NCI-H1436 treated with DMSO at 0.1 percent for 48 hours (cell line): ENCODE measurements at places on chromosomes 7 and 10.

GRCh38 chr10:125006921-125007426, 65.1 kb downstream of the ZRANB1 start:
- DNase-seq, result no peak

DNA sequence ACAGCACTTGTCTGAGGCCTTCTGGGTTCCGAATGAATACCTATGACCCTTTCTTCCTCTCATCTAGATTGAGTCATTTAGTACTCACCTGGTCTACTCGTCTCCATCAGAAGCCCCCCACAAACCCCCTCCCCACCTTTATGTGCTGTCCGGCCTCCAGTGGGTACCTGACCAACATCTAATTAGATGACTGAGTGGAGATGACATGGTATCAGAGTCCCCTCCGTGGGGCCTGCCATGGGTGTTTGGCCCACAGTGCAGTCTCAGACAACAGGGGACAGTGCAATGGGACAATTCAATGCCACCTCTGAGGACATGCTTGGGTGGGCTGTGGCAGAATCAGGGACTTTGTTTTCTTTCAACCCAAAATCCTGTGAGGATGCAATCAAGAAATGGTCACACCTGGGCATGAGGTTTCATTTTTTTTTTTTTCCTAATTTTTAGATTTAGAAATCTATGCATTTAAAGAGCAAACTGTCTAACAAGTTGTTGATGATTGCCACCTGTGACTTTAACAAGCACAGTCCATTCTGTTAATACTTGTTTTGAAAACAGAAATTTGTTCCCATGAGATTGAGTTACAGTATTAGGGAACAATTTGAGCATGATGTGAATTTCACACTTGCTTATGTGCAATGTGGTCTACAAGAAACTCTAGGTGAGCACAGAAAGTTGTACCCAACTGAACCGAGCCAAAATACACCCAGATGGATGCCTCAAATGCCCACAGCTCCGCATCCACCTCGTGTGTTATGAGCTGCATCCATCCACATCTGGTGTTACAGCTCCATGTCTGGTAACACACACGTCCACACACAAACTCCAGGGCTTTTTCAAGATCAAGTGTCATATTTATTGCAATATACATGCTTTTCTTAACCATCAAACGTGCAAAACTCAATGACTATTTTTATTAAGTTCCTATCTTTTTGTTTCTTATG, 27.5 kb downstream of the GPRIN2 start:
- no peak for DNase-seq

GRCh38 chr10:974785-975074, 13.5 kb upstream of the GTPBP4 start:
- no peak for DNase-seq

DNA sequence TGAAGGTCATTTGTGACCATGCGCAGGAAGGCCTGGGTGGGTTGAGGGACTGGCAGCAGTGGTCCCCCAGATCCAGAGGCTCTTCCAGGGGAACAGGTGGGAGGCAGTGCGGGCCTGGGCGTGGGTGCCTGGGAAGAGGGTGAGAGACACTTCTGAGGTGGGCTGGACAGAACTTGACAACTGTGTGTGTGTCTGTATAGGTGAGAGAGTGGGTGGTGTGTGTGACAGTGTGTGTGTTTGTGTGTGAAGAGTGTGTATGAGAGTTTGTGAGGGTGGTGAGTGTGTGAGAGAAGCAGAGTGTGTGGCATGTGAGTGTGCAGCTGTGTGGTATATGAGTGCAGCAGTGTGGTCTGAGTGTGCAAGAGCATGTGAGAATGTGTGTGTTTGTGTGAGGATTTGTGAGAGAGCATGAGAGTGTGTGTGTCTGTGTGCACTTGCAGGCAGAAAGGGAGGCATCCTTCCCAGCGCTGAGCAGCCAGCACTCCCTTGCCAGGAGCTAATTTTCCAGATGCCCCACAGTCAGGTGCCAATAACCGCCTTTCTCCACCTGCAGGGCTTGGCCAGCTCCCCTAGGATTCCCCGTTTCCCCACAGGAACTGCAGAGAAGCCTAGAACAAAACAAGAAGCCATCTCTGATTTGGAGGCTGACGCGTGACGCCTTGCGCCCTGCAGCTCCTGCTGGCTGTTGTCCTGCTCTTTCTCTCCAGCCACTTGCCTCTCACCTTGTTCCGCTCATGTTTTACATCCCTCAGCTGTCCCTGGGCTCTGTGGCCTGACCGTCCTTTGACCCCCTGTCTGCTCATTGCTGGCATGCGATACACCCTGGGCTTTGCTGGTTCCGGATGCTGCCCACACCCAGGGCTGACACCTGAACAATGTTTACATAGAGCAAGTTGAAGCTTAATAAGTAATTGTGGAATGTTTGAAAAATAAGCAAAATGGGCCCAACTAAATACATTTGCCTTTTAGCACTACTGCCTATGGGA, 88.0 kb downstream of the TMEM178B start:
- no peak for DNase-seq

- no peak for DNase-seq
These were observed 8.7 kb downstream of the TTYH3 start for GRCh38 chr7:2640482-2640830.

- no peak for DNase-seq
These were observed 15.6 kb upstream of the KMT2C start for GRCh38 chr7:152451356-152451755.

DNA sequence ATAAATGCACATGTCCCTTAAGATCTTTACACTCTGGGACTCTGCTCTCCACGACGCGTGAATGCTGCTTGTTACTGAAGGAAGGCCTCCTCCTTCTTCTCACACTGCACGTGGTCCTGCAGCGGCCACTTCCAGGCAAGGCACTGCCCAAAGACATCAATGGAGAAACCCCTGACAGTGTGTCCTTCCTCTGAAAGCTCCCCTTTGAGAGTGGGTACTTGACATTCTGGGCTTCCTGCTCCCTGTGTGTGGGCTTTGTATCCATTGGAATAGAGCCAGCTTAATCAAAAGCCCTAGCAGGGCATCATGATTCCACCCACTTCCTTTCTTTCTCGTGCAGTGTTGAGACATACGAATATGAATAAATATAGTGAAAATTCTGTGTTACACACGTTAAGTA, 69.7 kb upstream of the STK17A start:
- DNase-seq, result no peak

GRCh38 chr10:569961-570627, 119.4 kb downstream of the DIP2C start:
- no peak for DNase-seq

DNA sequence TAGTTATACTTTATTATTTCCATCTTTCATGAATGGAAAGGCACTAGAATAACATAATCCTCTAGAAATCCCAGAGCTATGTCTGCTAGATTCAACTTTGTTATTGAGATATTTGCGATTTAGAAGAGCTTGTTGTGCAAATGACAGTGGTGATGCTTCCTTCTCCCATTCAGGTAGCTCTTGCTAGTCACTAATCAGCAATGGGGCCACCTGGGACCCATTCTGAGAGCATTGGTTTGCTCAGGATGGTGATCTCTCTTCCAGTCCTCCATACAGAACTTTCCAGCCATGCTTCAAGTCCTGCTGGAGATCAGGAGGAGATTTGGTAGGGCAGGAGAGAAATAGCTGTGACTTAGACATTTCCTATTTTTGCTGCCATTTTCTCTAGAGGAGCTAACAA, 65.8 kb upstream of the WNT16 start:
- no peak for DNase-seq

- DNase-seq, result no peak
These were observed 250.7 kb upstream of the BMPER start for GRCh38 chr7:33654676-33655075.

- DNase-seq, result no peak
These were observed 64.4 kb downstream of the PROSER2 start for GRCh38 chr10:11887381-11888227.

DNA sequence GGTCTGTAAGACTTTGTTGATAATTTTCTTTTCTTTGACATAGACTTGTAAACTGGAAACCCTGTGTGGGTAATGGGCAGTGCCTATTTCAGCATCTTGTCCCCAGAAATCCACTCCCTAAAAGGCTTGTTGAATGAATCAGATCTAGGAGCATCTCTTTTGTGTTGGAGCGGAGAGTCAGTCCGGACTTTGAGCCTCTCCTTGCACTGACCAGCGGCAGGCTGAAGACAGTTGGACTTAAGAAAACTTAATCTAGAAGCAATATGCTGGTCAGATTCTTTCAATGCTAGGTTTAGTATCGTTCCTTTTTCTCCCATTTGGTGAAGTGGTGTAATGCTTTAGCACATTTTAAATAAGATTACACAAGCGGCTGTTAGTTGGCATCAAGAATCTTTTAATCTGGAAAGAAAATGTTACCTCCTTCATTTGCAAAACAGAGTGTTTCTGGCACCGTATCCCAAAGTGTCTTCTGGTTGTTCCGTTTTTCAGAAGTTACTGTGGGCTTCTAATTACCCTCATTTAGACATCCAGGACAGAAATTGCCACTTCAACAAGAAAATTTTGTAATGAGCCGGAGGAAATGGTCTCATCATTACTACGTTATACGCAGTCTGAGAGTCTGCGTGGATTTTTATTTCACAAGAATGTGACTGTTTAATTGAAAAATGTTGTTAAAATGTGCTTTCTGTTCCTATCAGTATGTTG, 74.7 kb downstream of the CUX1 start:
- no peak for DNase-seq

- DNase-seq, result no peak
These were observed 210.3 kb downstream of the GPAM start for GRCh38 chr10:111973306-111973705.

GRCh38 chr10:60955957-60956425, 12.0 kb upstream of the RHOBTB1 start:
- DNase-seq, result no peak

- DNase-seq, result no peak
These were observed 272.8 kb upstream of the TCERG1L start for GRCh38 chr10:131584287-131584686.

DNA sequence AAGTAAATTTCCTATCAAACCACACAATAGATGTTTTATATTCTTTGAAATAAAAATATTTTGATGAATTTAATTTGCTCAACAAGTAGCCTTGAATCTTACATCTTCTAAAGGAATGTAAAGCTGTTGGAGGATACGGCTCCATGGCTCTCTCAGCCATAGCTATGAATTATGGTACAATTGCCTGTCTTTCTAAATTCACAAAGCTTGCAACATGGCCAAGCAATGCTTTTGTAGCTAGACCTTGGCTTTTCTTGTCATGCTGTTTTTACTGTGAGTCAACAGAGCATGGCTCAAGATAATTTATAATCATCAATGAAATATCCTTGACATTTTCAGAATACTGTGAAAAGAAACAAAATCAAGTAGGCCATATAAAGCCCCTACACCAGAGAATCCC, 286.7 kb downstream of the CACNA2D1 start:
- no peak for DNase-seq

GRCh38 chr10:58384544-58384998, 639 bp upstream of the TFAM start:
- DNase-seq, result no peak

DNA sequence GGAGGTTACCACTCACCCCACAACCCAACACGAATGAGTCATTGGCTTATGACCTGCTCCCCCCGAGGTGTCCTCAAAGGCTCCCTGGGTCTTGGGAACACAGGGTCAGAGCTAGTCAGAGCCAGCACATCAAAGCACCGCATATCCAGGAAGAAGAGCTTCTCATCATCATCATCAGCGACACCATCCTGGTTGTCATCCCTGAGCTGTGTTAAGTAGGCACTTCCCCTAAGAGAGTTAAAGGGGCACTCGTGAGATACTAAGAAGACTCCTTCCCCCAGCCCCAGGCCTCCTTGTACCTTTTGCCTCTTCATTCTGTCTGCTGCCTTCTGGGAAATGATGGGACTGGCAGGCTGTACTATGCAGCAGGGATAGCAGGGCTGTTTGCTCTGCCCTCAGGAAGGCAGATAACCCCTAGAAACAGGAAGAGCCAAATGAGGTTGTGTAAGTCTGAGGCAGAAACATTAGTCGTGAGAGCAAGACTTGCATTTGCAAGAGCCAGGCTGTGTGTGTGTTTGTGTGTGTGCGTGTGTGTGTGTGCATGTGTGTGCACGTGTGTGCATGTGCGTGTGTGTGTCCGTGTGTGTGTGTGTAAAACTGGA, 11.1 kb upstream of the CPA1 start:
- no peak for DNase-seq

DNA sequence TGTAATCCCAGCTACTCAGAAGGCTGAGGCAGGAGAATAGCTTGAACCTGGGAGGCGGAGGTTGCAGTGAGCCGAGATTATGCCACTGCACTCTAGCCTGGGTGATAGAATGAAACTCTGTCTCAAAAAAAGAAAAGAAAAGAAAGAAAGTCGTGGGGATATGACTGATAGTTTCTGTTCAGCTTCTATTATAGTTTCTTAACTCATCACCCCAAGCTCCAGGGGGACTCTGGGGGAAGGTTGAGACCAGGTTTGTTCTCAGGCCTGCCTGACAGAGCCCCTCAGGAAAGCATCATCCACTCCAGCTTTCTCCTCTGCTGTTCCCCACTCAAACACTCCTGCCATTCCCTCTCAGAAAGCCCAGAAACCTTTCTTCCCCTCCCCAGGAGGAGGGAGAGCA, 542.4 kb upstream of the GALNT17 start:
- no peak for DNase-seq

GRCh38 chr10:9621216-9621615, 1396.5 kb upstream of the CELF2 start:
- DNase-seq, result no peak

DNA sequence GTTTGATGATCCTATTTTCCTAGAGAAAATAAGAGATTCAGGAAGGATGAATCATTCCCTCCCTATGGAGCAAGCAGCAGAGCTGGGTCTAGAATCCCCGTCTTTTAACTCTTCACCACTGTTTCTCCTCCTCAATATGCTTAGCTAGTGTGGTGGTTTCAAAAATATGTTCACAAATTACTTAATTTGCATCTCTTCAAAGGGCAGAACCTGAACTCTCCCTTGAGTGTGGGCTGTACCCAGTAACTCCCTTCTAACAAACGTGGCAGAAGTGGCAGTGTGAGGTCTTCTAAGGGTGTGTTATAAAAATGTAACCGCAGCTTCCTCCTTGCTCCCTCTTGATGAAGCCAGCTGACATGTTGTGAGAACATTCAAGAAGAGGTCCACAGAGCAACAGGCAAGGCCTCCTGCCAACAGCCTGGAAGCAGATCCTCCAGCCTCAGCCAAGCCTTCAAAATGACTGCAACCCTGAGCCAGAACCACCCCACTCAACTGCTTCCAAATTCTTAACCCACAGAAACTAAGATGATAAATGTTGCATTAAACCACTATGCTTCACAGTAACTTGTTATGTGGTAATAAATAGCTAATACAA, 36.6 kb downstream of the SRPK2 start:
- no peak for DNase-seq

DNA sequence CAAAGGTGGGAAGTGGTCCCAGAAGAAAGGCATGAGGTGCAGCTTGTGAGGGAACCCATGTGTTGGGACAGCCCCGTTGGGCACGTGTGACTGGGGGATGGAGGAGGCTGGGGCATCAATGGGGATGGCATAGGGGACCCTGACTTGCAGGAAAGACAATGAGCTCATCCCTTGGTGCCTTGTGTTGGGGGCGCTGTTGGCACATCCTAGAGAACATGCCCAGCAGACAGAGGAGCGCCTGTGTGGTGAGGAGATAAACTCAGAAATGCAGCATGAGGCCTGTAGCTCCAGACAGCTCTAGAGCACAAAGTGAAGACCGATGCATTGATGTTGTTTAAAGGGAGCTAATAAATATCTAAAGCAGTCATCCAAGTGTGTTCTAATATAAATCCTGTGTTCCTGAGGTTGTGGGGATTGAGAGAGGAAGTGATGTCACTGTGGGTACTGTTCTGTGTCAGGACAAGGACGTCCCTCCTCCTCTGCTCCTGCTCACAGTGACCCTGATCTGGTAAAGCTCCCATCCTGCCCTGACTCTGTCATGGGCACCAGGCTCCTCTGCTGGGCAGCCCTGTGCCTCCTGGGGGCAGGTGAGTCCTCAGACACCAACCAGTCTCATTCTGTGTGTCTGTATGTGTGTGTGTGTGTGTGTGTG, 126.1 kb upstream of the PRSS58 start:
- no peak for DNase-seq

GRCh38 chr10:114708717-114709335, 50.8 kb upstream of the ABLIM1 start:
- no peak for DNase-seq
